Uterus (tissue), 4 donors: ENCODE measurements at places on chromosomes 2 and 18.

- DNase-seq: no peak
These were observed 26.2 kb downstream of the PHLPP1 start for GRCh38 chr18:62741584-62741983.

- peak; percentile 24 for DNase-seq
These were observed 50.6 kb downstream of the RAPH1 start for GRCh38 chr2:203484266-203485112.

DNA sequence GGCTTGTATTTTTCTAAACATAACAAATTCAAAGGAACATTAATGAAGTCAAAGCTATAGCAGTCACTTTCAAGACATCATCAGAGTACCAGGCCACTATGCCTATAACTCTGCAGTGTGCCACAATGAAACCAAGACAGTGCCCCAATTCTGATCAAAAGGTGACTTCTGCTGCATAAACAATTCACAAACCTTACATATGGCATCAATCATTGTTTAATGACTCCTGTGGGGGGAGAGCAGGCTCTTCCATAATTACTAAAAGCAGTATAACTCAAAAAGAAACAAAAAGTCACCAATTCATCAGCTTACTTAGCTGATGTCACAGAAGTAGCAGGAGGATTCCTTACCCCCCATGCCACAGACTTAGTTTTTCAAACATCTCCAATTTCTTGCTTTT, 15.5 kb downstream of the LPIN2 start:
- DNase-seq: no peak

GRCh38 chr2:172607379-172607928, 51.6 kb downstream of the PDK1 start:
- no peak for DNase-seq

GRCh38 chr2:26905341-26906198, 57.6 kb downstream of the DPYSL5 start:
- DNase-seq: no peak

DNA sequence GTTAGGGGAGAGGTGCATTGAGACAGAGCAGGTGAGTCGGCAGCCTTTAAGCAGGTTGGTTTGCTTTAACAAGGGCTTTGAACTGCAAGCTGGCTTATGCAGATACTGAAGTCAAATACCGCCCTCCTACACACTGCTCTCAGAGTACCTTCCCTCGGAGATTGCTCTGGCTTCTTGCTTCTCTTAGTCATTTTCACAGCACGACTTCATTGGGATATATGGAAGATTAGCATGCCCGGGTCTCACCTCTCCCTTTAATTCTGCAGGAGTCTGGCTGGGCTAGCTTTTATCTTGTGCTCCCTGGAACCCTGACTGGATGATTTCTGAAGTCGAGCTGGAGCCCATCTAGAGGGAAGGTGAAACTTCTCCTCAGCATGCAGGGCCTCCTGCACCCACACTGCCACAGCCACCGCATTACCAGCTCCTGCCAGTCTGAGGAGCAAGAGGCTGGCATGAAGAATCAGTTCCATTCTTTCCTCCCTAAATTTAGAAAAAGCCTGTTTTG, 395.5 kb upstream of the HNRNPA3 start:
- DNase-seq: no peak

GRCh38 chr18:34358923-34359322, 134.2 kb upstream of the NOL4 start:
- DNase-seq: no peak
